ENCODE measurements at places on chromosomes 6 and 20.
A peak's percentile ranks its signal among the peaks of the same experiment; 100 is the strongest.

- DNase-seq: no peak
Observed at GRCh38 chr6:11445146-11445545, 92.4 kb upstream of the TMEM170B start.

DNA sequence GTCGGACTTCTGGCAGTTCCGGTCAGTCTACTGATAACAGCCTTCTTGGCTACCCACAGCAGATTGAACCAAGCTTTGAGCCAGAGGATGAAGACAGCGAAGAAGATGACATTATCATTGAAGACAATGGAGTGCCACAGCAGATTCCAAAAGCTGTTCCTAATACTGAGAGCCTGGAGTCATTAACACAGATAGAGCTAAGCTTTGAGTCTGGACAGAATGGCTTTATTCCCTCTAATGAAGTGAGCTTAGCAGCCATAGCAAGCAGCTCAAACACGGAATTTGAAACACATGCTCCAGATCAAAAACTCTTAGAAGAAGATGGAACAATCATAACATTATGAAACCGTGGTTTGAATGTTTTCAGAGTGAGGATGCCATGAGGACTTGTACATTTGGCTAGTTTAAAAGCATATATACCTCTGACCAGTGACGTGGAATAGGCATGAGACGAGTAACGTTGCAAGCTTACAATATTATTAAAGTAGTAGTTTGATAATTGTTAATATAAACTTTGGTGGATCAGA is 18.8 kb downstream of the PARD6B start:
- DNase-seq: no peak

DNA sequence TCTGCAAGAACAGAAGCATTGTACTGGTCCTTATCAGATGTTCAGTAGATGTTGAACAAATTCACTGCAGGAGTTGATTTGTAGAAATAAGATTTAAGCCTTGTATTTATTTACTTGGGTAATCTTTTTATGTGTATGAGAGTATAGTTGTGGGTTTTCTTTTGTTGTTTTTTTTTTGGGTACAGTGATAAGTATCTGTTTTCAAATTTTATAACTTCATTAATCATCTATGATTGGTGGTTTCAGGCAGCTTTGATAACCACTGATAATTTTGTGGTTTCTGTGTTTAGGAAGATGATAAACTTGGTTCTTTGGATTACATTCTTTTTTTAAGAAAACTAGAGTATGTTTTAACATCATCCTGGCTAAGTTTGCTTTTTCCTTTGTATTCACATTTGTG is 2.8 kb downstream of the AFDN start:
- no peak for DNase-seq

- no peak for DNase-seq
Observed at GRCh38 chr20:59075934-59076508, 33.4 kb upstream of the PRELID3B start.

- DNase-seq: no peak
Observed at GRCh38 chr6:75936682-75937081, 135.8 kb downstream of the IMPG1 start.

GRCh38 chr20:64256282-64256935 is 861 bp downstream of the PCMTD2 start:
- no peak for DNase-seq

GRCh38 chr20:32484225-32484957 is 100.7 kb downstream of the NOL4L start:
- DNase-seq: peak; percentile 19

DNA sequence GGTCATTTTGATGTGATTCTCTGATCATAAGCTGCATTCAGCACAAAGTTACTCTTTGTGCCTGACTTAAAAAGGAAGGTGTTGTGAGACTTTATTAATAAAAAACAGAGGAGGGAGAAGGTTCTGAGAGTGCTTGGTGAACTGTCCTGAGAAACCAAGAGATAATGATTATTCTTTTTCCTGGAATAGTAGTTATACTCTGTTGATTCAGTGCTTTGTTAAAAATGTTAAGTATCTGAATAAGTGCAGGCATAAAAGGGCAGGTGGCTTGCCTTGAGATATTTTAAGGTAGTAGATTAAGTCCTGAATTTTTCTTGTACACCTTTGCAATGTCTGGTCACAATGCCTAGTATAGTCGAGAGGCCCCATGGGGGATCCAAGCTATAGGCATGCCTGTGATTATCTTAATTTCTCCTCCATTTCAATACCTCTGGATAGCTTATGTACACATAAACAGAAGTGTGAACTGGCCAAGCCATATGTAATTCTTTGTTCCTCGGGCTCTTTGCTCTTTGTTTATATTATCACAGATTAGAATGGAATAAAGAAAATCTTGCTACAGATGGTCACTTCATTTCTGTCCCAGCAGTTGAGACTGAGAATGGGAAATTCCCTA is 50.0 kb downstream of the SOBP start:
- no peak for DNase-seq

DNA sequence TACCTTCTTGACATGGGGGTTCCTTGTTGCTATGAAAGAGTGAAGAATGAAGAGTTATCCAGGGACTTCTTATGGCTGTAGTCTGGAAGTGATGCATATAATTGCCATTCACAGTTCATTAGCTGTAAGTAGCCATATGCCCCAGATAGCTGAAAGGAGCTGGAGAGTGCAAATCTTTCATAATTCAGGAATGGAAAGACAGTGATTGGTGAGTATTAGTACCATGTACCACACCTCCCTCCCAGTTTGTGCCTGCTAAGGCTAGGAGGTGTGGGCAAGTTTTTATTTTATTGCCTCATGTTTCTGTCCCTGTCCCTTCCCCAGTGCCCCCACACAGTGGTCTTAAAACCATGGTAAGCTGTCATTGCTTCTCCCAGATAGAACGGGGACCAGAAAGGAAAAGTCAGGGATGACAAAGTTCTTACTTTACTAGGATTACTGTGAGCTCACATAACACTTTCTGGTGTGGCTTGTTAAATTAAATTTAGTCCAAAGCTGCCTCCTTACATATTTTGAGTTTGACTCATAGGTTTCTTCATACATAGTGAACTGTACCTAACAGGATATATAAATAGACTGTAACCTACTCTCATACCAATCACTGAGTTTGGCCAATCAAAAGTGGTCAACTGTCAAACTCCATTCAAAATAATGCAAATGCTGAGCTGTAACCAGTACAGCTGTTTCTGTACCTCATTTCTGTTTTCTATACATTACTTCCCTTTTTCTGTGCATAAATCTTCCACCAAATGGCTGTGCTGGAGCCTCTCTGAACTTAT is 119.4 kb downstream of the RFPL4B start:
- DNase-seq: no peak

DNA sequence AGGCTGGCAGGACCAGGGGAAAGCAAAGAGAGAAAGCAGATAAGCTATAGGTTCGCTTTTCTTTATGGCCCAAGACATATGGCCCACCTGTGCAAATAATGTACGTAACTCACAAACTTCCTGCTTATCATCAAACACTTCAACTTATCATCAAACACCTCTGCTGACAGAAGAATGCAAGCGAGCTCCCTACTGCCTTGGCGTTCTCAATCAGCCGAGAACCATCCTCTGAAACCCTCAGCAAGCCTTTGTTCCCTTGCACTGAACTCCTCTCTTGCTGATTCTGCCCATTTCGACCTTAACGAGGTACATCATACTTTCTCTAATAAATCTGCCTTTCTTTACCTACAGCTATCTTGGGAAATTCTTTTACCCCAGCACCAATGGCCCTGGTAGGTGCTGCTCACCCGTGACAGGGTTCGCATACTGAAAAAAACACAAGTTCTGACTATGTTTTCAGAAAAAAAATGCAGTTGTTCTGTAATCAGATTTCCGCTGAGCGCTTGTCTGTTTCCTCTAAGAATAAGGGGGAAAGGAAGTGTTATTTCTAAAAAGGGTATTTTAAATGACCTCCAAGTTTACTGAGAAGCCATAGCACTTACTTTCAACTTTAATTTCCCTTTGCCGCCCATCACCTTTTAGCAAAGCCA is 28.3 kb downstream of the SERPINB6 start:
- no peak for DNase-seq

DNA sequence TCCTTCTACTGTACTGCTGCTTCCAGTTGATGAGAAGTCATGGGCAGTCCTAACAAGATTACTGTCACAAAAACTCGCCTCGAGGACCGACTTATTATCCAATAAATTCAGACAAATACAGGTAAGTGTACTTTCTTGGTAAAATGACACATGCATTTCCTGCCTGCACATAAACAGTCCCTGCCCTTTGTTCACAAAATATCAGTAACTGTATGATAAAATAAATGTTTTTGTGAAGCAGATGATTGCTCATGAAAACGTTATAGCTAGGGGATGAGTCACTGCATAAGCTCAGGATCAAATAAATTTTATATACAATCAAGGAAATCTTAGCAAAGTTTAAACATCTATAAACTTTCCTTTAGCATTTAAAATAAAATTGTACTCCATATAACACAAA is 164.5 kb upstream of the RIPOR2 start:
- no peak for DNase-seq

GRCh38 chr6:43013097-43013842 is 476 bp downstream of the MEA1 start:
- DNase-seq: no peak

DNA sequence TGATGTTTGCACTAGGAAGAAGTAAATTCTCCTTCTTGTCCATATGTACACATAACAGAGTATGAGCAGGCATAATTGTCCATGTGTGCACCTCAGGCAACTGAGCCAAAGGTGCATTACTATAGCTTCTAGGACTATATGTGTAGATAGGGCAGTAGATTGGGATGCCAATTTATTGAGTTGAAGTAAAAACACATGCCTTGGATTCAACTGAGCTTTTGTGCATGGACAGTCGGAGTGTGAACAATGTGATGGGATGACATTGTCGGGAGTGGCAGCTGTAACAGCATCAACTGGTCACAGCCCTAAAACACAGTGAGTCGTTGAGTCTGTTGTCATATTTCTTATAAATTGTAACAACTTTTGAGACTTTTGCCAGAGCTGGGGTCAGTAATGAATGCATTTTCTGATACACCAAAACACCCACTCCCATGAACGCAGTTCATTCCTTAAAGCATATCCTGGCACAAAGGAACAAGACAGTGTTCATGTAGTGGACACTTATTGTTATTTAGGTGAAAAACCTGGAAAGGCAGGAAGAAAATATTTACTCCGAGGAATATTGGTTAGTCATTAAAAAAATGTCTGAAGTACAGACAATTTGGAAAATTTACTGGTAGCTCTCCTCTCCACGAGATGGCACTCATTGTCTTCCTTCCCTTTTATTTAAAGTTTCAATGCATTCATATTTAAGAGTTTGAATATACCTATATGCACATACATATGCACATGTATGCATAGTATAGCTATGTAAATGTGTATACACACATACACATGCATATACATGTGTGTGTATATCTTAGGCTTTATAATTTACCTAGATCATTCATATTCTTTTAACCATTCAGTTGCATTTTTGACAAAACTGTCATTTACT is 302.0 kb upstream of the STXBP5 start:
- no peak for DNase-seq

- DNase-seq: no peak
Observed at GRCh38 chr20:59055302-59055701, 12.7 kb upstream of the PRELID3B start.

- no peak for DNase-seq
Observed at GRCh38 chr6:66638099-66638498, 931.1 kb upstream of the EYS start.

- DNase-seq: no peak
Observed at GRCh38 chr6:15602154-15602553, 60.7 kb downstream of the DTNBP1 start.

- DNase-seq: no peak
Observed at GRCh38 chr6:134247231-134247833, 70.6 kb downstream of the SGK1 start.

DNA sequence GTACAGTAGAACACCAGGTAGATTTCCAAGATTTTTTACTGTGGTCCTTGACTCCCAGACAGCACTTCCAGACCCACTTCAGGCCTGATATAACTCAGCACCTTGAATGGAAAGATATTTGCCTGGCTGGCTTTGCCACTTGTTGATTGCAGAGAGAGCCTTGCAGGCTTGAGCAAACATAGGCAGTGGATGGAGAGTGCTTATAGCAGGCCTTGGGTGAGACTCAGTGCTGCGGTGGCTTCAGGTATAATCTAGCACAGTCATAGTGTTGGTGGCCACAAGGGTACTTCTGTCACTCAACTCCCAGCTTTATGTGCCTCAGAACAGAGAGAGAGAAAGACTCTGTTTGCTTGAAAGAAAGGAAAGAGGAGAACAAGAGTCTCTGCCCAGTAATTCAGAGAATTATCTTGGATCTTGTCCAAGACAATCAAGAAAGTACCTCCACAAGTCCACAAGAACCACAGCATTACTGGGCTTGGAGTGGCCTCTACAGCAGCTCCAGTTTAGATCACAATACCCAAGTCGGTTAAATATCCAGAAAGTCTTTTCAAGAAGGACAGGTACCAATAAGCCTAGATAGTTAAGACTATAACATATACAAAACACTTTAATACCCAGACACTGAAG is 70.5 kb upstream of the FKBP1C start:
- DNase-seq: no peak

DNA sequence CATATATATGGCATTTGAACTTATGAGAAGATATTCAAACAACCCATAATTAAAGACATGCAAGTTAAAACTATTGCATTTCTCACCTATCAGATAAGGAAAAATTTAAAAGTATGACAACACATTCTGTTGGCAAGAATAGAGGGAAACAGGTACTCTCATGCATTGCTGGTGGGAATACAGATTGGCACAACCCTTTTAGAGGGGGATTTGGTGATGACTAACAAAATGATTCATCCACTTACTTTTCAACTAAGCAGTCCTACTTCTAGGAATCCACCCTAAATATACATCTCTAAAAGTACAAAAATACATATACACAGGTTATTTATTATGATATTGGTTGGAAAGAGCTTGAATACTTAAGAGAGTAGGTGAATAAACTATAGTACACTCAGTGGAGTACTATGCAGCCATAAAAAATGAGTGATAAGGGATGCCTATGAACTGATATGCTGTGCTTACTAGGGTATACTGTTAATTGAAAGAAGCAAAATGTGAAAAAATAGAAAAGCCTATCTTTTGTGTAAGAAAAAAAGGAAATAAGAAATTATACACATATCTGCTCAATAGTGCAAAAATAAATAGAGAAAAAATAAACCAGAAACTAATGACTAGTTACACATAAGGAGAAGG is 42.2 kb downstream of the ADAT2 start:
- DNase-seq: no peak

- DNase-seq: no peak
Observed at GRCh38 chr6:43717822-43718221, 30.2 kb upstream of the MRPS18A start.

- DNase-seq: no peak
Observed at GRCh38 chr6:108453601-108454185, 107.0 kb upstream of the FOXO3 start.

Measured in NCI-H2029 (cell line).